Liver (tissue), 10 donors: ENCODE measurements at places on chromosomes 3 and 15.

DNA sequence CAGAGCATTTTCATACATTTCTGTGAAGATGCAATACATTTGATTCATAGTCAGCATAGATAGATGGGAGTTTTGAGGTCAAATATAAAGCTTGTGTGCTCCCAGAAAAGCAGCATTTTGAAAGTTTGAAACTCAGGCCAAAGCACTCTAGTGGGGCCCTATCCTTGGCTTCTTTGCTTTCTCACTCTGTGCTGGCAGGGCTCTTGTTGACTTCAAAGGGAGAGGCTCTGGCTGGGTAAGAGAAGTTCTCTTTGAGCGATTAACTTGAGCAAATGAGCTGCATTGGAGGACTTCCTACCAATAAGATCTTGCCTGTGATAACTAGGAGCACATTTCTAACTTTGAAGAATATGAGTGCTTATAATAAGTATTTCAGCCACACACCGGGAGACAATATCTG lies 214.0 kb upstream of the RARB start:
- H3K4me3 ChIP-seq = no peak overlapping the region
- H3K36me3 ChIP-seq = no peaks in the 10 kb centered on the region
- H3K27me3 ChIP-seq = no peaks in the 10 kb centered on the region
- H3K4me1 ChIP-seq = no peaks in the 10 kb centered on the region

- H3K36me3 ChIP-seq = no peaks in the 10 kb centered on the region
- no peaks in the 10 kb centered on the region for H3K27me3 ChIP-seq
- DNase-seq = no peak
These were observed 1.1 kb downstream of the ADPGK start for GRCh38 chr15:72782274-72783003.

DNA sequence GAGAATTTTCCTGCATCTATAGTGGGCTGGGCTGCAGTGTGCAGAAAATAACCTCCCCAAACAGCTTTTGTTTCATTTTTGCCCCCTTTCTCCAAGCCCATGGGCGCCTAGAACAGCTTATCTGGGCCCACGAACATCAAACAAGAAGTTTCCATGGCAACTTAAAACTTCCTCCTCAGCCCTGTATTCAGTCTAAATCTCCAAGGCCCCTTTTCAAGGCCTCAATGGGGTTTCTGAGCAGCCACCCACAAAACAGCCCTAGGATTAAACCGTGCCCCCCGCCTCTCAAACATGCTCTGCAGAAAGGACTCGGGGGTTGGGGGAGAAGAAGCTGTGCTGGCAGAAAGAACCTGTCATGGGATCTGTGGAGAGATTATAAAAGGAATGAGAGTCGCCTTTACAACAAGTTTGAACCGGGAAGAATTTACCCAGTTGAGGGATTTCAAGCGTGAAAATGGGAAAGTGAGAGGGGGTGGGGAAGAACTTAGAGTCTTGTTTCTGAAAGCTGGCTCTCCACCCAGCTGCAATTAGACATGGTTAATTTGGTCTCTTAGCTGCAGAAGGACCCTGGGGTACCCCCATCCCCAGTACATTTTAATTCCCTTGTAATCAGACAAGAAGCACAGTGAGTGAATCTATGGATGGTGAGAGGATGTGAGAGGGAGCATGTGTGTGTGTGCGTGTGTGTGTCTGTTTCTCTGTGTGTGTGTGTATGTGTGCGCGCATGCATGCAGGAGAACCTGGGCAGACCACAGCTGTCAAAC lies 4.3 kb upstream of the FAM107A start:
- H3K4me3 ChIP-seq = no peak overlapping the region
- H3K27ac ChIP-seq = no peak overlapping the region
- DNase-seq = no peak
- peaks cover 3% of the 10 kb centered on the region for H3K4me1 ChIP-seq

DNA sequence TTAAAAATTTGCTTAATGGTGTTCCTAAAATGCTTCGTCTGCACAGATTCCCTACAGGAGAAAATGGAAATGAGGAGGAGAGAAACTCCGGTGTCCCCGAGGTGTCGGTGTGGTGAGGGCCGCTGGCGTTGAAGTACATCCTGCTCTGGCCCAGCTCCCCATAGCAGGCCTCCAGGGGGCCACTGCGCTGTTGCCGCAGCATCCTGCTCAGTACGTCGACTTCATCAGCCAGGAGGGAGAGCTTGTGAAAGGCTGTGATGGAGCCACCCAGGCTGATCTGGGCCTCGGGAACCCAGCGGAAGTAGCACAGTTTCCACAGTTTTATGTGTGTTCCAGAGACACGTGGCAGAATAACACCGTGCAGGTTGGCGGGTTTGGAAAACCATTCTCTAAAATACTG lies 37.8 kb downstream of the FAN1 start:
- no peak for DNase-seq
- H3K27ac ChIP-seq = no peak overlapping the region
- H3K27me3 ChIP-seq = no peaks in the 10 kb centered on the region
- H3K4me3 ChIP-seq = no peak overlapping the region
- H3K36me3 ChIP-seq = peaks cover 17% of the 10 kb centered on the region

- H3K27me3 ChIP-seq = no peaks in the 10 kb centered on the region
- no peak overlapping the region for H3K27ac ChIP-seq
- H3K36me3 ChIP-seq = no peaks in the 10 kb centered on the region
- no peak overlapping the region for H3K4me3 ChIP-seq
These were observed 181.1 kb downstream of the MYRIP start for GRCh38 chr3:39990532-39990931.

DNA sequence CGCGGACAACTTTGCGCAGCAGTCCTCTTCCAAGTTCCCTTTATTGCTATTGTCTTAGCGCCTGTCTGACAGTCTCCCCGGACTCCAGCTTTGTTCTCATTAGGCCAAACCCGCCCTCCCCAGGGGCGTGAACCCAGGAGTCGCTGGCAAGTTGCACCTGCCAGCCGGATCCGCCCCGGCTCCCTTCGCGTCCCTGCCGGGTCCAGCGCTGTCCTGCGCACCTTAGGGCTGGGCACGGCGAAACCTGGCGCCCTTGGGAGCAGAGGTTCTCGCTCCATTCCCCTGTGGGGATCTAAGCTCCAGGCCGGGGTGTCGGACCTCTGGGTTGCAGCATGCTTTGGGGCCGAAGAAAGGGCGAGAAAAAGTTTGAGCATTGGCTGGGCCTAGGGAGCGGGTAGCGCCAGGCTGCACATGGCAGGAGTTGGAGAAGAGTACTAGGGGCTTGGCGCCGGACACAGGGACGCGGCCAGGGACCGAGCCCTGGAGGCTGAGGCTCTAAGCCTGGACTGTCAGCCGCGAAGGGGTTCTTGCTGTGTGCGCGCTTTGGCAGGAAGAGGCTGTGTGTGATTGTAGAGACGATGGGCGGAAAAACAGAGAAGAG lies 335.1 kb upstream of the THRB start:
- no peak overlapping the region for H3K27ac ChIP-seq
- H3K4me1 ChIP-seq = peaks cover 7% of the 10 kb centered on the region
- H3K4me3 ChIP-seq = peak overlapping the region; percentile 53

GRCh38 chr3:106326941-106327695 lies 458.3 kb upstream of the CBLB start:
- no peaks in the 10 kb centered on the region for H3K4me1 ChIP-seq
- H3K4me3 ChIP-seq = no peak overlapping the region
- H3K27me3 ChIP-seq = no peaks in the 10 kb centered on the region
- H3K27ac ChIP-seq = no peak overlapping the region
- DNase-seq = no peak
- H3K36me3 ChIP-seq = no peaks in the 10 kb centered on the region

DNA sequence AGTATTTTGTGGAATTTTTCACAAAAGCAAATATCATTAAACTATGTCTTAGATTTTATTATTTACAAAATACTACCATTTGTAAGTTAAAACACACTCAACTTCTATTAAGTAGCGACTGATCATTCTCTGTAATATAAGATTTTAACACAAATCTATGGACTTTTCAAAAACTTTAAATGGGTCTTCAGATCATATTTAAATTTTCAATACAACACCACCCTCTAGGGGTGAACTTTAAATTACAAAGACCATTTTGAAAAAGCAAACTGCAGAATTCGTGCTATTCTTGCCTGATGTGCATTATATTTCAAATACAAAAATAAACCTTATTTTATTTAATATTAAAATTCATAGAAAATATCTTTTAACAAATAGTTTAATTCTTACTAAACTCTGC lies 8.2 kb upstream of the VGLL4 start:
- no peaks in the 10 kb centered on the region for H3K4me1 ChIP-seq
- DNase-seq = no peak
- H3K27ac ChIP-seq = no peak overlapping the region
- H3K36me3 ChIP-seq = no peaks in the 10 kb centered on the region

- H3K4me3 ChIP-seq = no peak overlapping the region
- H3K4me1 ChIP-seq = no peaks in the 10 kb centered on the region
- DNase-seq = no peak
- no peak overlapping the region for H3K27ac ChIP-seq
- H3K27me3 ChIP-seq = no peaks in the 10 kb centered on the region
These were observed 111.0 kb upstream of the SYNPR start for GRCh38 chr3:63167113-63167512.

DNA sequence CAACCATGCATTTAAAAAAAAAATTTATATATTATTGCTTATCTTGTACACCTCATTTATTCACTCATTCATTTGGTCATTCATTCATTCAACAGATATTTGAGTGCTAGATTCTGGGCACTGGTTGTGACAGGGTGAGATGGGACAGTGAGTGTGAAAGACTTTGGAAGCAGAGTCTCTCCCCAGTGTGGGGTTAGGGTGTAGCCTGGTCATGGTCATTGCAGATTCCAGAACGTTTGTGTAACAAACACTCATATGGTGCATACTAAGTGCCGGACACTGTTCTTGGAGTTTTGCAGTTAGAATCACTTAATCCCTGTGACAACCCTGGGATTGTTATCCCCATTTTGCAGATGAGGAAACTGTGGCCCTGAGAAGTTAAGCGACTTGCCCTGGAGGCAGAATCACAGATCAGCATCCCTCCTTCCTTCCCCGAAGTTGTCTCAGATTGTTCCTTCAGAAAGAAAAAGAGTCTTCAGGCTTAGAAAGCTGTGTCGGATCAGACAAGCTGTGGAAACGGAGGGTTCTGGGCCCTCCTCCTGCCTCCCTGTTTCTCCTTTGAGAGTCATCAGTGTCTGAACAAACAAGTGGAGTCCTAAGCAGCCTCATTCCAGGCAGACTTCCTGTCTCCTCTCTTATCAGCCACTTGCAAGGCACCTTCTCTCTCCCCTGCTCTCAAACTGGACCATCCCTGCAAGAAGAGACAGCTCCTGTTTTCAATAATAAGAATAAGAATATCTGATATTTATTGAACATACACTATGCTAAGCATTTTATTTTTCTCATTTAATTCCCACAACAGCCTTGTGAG lies 6.3 kb downstream of the LOXL1 start:
- no peak overlapping the region for H3K27ac ChIP-seq
- H3K4me3 ChIP-seq = no peak overlapping the region
- DNase-seq = no peak
- peaks cover 3% of the 10 kb centered on the region for H3K27me3 ChIP-seq
- H3K36me3 ChIP-seq = no peaks in the 10 kb centered on the region

GRCh38 chr15:57527382-57528091 lies 64.2 kb upstream of the MYZAP start:
- H3K36me3 ChIP-seq = peaks cover 3% of the 10 kb centered on the region
- H3K27me3 ChIP-seq = no peaks in the 10 kb centered on the region
- no peak for DNase-seq
- peaks cover 9% of the 10 kb centered on the region for H3K4me1 ChIP-seq

DNA sequence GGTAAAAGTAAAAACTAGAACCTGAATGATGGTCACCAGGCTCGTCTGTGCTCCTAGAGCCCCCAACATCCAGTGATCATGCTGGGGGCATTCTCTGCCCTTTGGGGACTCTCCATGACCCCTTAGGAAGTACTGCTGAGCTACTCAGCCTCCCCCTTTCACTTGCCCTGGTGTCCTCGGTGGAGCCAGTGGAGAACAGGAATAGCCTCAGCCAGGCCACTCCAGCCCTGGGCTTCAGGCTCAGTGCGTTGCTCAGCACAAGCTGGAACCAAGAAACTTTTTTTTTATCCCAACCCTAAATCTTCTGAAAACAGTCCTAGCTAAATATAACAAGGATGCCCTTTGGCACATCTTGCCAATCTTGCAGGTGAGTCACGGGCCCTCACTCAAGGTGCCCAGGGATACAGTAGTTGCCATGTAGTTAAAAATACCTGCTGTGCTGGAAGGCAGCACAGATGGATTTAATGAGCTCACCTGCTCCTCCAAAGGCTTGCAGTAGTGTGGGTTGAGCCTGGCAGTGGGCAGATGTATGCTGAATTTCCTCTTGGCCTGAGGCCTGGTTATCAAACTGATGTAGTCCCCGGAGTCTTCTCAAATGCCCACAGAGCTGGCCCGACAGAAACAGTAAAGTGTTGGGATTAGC lies 46.9 kb upstream of the TMEM158 start:
- H3K36me3 ChIP-seq = no peaks in the 10 kb centered on the region
- no peak overlapping the region for H3K4me3 ChIP-seq
- no peaks in the 10 kb centered on the region for H3K27me3 ChIP-seq

DNA sequence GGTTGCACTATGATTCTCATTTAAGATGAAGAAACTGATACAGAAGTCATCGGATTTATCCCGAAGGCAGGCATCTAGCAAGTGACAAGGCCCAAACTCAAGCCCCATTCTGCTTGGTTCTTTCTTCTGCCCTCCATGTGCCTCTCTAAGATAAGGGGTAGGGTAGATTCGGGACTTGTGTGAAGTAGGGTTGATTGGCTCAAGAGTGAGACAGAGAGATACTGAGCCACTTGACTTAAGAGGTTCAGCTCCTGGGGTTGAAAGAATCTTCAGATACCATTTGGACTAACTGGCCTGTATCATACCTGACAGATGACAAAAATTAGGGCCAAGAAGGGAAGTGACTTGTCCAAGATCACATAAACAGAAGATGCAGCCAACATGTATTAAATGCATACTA lies 891 bp downstream of the RFT1 start:
- no peaks in the 10 kb centered on the region for H3K27me3 ChIP-seq
- peak overlapping the region; percentile 94 for H3K4me3 ChIP-seq
- peaks cover 25% of the 10 kb centered on the region for H3K4me1 ChIP-seq
- H3K27ac ChIP-seq = peak overlapping the region; percentile 82
- DNase-seq = no peak

- H3K4me1 ChIP-seq = peaks cover 12% of the 10 kb centered on the region
- no peak for DNase-seq
- H3K4me3 ChIP-seq = no peak overlapping the region
- no peaks in the 10 kb centered on the region for H3K27me3 ChIP-seq
- H3K36me3 ChIP-seq = no peaks in the 10 kb centered on the region
- H3K27ac ChIP-seq = no peak overlapping the region
These were observed 1.9 kb upstream of the SLC27A2 start for GRCh38 chr15:50180091-50180490.

GRCh38 chr3:13788522-13789424 lies 91.1 kb downstream of the WNT7A start:
- H3K4me3 ChIP-seq = no peak overlapping the region
- H3K36me3 ChIP-seq = no peaks in the 10 kb centered on the region
- H3K27ac ChIP-seq = no peak overlapping the region
- no peaks in the 10 kb centered on the region for H3K27me3 ChIP-seq
- no peak for DNase-seq
